Stimulated activated CD8-positive, alpha-beta memory T cell treated with anti-CD3 and anti-CD28 coated beads, Interleukin-4, amount 100 ng/mL, for 1 hour (primary cell): ENCODE measurements at places on chromosomes 3 and 15.

- no peak for DNase-seq
Observed at GRCh38 chr3:197784019-197784585, 7.0 kb upstream of the LRCH3 start.

DNA sequence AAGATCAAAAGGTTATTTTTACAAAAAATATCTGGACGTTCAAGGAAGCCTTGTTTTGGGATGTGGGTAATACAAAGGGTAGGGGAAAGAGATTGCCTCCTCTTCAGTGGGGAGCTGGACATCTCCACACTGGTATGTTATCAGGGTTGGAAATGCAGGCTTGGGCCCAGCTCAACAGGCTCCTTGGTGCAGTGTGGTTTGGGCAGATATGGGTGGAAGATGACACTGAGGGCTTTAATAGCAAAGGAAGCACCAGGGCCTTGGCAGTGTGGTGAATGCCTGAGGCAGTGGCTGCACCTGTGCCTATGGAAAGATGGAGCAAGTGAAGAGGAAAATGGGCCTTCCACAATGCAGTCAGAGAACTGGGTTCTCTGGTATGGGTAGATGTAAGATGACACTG, 11.2 kb upstream of the MED12L start:
- DNase-seq = no peak

DNA sequence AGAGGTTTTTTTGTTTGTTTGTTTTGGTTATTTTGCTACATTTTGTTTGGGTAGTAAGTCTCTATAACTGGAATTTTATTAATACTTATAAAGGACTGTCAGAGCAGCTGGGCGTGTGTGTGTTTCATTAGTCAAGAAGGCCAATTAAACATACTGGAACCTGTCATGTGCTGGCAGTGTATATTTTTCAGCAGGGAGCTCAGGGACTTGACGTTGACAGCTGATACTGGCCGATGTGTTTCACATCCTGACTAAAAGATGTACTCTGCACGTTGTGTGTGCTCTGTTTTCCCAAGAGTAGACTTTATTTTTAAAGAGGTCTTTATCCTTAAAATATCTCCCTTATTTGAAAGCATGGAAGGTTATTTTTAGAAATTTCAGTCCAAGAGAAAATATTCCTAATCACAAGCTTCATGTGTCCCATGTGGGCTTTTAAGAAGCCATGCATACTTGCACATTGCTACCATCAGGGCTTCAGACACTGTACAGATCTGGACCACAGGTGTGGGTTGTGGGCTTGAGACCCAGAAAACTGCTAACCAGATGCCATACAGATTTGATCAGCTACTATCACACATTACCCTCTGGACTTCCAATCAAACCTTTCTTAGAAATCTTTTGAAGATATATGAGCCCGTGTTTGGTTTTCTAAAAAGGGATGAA, 135.9 kb downstream of the FEZF2 start:
- DNase-seq = no peak

GRCh38 chr3:56772952-56773938, 28.5 kb downstream of the ARHGEF3 start:
- DNase-seq = no peak

GRCh38 chr15:68415501-68416157, 16.3 kb downstream of the ITGA11 start:
- no peak for DNase-seq

- no peak for DNase-seq
Observed at GRCh38 chr3:172285844-172286243, 162.4 kb downstream of the GHSR start.

DNA sequence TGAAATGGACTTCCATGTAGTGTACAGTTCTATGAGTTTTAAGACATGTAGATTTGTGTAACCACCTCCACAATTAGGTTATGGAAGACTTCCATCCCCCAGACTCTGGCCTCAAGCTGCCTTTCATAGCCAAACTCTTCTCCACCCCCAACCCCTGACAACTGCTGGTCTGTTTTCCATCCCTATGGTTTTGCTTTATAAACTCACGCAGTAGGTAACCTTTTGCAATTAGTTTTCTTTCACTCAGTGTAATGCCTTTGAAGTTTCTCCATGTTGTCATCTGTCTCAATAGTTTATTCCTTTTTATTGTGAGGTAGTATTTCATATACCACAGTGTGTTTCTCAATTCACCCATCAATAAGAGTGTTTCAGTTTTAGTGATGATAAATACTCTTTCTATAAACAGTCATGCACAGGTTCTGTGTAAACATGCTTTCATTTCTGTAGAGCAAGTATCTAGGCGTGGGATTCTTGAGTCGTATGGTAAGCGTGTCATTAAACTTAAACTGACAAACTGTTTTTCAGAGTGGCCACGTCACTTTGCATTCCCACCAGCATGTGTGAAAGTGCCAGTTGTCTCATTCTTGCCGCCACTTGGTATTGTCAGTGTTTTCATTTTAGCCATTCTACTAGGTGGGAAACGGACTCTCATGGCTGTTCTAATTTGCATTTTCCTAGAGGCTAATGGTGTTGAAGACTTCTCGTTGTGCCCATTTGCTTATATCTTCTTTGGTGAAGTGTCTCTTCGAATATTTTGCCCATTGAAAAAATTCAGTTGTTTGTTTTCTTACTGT, 47.3 kb upstream of the ALDH1A3 start:
- DNase-seq = no peak
